Right renal cortex interstitium (tissue), 3 donors: ENCODE measurements at places on chromosomes 2 and 18.

- no peak for DNase-seq
Measured at GRCh38 chr2:15931319-15931890, 8.9 kb upstream of the MYCN start.

- no peak for DNase-seq
Measured at GRCh38 chr18:56836173-56836572, 185.0 kb downstream of the WDR7 start.

GRCh38 chr2:64474121-64474571 lies 20.2 kb downstream of the LGALSL start:
- no peak for DNase-seq

GRCh38 chr2:134640494-134640893 lies 78.3 kb downstream of the TMEM163 start:
- no peak for DNase-seq

- DNase-seq: no peak
Measured at GRCh38 chr2:230578106-230578505, 134.5 kb upstream of the CAB39 start.

- DNase-seq: no peak
Measured at GRCh38 chr18:80200171-80200931, 47.0 kb downstream of the PARD6G start.

DNA sequence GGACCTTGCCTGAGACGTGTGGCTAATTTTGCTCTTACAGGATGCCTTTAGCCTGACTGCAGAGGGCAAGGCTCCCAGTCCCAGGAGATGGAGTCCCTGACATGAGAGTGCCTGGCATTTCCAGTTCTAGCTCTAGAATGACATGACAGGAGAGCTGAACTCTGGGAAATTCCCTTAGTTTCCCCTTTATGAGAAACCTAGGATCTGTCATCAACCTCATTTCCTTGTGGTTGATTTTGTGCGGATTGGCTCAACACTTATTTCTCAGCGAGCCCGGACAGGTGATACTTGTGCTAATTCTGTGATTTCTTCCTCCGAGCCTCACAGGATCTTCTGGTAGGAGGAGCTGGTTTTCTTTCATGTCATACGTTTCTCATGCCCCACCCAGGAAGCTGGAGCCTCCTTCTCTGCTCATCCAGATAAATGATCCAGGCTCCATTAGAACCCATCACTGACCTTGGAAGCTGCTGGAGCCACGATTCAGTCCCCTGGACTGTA lies at the start of gene IL36G:
Gene IL36G (plus strand): TSS at position 448 of the 498 bp plus-strand sequence. CDS start 633 bp downstream, outside the sequence.
- DNase-seq: no peak

DNA sequence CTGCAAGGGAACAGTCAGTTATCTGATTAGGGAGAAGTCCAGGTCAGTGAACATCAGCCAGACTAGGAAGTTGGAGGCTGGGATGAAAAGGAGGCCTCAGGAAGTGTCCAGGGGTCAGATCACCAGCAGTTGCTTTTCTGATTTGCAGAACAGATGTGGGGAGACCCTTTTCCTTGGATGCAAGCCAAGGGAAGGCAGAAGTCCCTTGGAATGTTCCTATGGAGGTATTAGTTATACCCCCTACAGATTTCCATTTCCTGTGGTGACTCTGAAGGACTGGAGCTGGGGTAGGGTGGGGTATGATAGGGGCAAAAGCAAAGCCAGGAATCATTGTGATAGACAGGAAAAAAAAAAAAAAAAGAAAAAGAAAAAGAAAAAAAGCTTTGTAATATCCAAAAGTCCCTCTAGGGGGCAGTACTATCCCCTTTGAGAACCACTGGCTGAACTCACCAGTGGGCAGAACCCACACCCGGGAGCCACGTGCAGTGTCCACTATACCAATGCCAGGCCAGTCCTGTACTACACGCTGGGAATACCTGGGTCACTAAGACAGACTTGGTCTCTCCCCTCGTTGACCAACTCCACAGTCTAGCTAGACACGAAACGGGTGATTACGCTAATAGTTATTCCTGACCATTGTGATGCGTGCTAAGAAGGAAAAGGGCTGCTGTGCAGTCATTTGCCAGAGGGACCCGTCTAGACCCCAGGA lies 7.4 kb downstream of the DYSF start:
- DNase-seq: no peak
